ENCODE measurements at places on chromosomes 11 and 22.

DNA sequence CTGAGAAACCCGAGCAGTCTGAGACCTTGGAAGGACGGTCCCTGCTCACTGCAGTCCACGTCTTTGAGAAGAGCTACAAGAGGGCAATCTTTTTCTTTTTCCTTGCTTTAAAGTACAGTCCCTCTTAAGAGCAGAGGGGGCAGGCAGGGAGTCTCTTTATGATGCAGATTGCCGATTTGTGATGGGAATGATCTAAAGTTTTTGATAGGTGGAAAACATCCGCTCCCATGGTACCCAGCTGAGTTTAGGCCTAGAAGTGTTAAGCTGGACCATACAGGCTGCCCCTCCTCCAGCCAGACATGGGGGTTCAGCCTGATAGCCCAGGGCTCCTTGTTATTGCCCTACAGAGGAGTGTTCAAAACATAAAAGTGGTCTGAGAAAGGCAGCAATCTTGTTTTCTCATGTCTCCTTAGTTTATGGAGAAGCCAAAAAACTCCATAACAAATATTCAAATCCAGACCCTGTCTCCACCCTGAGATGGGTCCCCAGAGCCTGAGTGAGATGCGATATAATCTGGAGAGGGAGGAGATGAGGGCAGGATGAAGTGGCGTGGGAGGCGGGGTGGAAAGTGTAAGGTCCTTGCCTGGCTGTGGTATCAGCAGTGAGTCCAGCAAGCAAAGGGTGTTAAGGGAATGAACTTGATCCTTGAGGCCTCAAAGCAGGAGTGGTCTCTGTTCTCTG lies 135.1 kb downstream of the FDX1 start:
- no peak for DNase-seq

- no peak for DNase-seq
These were observed 113.2 kb upstream of the RAG2 start for GRCh38 chr11:36711104-36711825.

DNA sequence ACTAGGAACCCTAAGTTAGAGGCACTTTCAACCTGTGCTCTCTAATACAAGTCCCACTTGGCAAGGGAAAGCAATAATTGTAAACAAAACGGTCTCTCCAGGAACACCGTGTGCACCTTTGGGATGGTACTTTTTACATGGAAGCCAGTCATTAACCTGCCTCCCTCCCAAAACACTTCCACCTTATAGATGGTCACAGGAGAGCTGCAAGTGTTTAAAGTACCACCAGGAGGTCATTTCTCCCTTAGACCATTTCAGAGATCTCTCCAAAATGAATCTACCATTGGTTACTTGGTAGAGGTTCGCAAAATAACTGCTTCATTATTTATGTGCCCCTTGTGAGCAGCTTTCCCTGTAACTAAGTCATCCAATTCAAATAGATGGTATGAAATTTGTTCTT lies 375.3 kb downstream of the DYNC2H1 start:
- no peak for DNase-seq

DNA sequence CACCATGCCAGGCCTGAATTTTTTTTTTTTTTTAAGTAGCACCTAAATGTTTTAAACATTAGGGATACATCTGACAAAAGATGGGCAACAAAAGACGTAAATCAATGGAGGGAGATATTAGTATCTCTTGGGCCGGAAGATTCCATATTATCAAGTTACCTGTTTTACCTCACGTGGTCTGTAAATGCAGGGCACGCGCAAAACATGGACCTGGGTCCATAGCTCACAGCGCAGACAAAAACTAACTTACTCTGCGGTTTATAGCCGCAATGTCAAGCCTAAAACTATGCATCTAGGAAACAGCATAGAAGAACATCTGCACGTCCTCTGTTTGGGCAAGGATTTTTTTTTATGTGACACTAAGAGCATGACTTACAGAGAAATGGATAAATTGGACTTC lies 31.5 kb upstream of the PANX2 start:
- no peak for DNase-seq

DNA sequence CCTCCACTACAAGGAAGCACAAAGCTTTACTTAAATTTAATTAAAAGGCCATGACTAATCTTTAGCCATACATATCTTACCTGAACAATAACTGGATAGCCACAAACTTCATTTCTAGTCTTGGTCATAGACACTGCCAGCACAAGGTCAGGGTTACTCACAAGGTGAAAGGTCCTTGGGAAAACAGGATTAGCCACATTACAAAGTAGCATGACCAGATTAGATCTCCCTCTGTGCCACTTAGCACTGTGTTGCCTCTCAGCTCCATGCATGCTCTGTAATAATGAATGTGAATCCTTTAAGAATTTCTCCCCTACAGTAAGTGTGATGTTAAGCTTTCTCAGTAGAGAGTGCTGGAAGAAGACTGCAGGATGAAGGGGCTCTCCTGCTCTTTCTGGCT lies 325.1 kb upstream of the MPPED2 start:
- DNase-seq = no peak

GRCh38 chr11:121488641-121489040 lies 35.9 kb upstream of the SORL1-AS1 start:
- DNase-seq = no peak

DNA sequence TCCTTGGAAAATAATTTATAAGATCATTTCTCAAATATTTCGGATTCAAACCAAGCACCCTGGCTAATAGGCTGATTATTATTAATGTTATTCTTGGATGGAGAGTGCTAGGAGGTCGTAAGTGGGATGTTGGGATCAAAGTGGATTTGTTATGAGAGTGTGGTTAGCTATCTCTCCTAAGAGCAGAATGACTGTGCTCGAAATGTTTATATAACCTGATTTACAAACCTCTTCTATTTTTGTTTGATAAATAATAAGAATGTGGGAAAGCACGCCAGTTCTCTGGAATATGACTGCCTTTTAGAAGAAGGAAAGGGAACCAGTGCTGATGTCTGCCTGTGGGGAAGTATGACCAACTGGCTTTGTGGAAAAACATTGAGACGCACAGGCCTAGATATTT lies 527.5 kb downstream of the NTM start:
- no peak for DNase-seq

- peak; percentile 51 for DNase-seq
These were observed 1.4 kb downstream of the TENM4 start for GRCh38 chr11:79439410-79439885.

DNA sequence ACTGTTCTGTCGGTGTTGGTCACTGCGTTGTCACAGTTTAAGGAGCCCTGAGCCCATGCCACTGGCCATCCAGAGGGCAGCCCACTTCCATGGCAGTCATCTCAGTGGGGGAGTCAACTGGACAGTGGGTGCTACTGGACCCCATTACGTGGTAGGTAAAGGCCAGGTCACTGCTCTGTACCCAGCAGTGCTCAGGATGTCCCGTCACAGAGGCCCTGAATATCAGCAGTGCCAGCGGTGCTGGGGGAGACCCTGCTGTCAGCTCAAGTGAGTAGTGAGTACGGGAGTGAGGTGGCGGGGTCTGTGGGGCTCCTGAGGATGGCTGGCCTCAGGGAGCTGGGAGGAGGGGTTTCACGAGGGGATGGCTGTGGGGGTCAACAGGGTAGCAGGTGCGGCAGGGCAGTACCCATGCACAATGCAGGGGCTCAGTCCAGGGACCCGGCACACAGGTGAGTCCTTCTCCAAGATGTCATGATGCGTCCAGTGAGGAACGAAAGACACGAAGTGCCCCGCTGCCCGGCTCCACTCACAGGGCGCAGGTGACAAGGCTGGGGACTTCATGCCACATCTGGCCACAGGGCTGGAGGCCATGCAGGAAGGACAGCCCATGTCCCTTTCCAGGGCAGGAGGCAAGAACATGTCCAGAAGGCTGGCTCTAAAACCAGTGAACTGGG lies 27.9 kb downstream of the CELSR1 start:
- no peak for DNase-seq

DNA sequence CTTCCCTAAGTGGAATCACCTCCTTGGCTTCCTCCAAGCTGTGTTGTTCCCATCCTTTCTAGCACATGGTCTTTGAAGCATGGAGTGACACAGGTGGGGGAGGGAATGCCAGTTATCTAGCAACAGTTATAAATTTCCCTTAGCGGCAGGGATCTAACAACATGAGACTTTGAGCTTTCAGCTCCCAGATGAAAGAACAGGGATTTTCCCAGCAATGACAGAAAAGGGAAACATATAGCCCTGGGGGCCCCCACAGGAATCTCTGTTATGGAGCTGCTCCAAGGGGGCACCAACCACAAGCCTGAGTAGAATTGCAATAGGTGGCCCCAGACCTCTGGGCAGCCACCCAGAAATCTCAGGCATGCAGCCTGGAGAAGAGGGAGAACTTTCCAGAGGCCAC lies 163.0 kb downstream of the GRIK4 start:
- DNase-seq = no peak

DNA sequence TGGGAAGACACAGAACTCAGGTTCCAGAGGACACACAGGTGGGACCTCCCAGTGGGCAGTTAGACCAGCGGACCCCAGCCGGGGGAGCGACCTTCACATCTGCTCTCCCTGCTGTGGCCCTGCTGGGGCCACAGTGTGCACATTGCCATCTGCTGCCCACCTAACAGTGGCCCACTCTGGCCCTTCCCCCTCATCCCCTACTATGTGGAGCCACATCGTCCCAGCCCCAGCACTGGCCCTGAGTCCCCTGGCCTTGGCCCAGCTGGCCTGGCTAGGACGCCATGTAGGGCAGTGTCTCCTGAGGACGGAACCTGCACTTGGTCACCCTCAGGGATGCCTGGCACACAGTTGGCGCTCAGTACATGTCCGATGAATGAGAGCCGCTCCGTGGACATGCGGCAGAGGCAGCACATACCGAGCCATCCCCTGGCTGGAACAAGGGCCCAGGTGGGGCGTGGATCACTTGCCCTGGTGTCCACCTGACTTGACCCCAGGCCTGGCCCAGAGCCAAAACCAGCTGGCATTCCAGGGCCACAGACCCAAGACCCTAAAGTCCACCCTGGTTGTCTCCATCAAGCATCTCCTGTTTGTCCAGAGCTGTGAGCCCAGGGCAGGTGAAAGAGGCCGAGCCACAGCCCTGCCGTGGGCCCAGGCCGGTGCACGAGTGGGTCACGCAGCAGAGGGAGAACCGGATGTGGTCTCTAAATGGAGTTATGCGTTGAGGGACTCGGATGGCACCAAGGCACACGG lies 93.1 kb upstream of the FGF3 start:
- no peak for DNase-seq

- no peak for DNase-seq
These were observed 68.5 kb upstream of the SLC35C1 start for GRCh38 chr11:45736424-45736823.

GRCh38 chr22:29090039-29090438 lies 17.2 kb downstream of the KREMEN1 start:
- no peak for DNase-seq

- DNase-seq = peak; percentile 32
These were observed 118.9 kb upstream of the LMO1 start for GRCh38 chr11:8382436-8383053.

GRCh38 chr11:93840981-93841380 lies 9.4 kb downstream of the VSTM5 start:
- DNase-seq = no peak

DNA sequence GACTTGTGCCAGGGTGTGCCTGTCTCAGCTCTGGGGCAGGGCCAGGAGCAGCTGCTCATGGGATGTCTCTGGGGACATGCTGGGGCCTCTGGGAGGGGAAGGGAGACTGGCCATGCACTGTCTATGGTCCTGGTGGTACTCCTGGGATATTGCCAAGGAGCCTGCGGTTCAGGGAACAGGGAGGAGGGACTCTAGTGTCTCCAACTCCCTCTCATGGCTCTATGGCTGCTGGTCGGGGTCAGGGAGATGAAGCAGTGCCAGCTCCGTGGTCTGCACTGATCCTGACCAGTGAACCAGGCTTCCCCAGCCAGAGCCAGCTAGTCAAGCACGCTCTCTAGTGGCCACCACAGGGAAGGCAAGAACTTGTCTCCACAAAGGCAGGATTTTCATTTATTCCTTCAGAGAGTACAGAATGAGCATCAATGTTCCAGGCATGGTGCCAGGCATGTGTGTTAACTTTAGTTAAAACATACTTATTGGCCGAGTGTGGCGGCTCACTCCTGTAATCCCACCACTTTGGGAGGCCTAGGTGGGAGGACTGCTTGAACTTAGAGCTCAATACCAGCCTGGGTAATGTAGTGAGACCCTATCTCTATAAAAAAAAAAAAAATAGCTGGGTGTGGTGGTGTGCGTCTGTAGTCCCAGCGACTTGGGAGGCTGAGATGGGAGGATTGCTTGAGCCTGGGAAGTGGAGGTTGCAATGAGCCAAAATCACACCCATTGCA lies 2.5 kb upstream of the BEST1 start:
- DNase-seq = peak; percentile 87

- no peak for DNase-seq
These were observed 18.0 kb upstream of the UBASH3B start for GRCh38 chr11:122637541-122637940.

DNA sequence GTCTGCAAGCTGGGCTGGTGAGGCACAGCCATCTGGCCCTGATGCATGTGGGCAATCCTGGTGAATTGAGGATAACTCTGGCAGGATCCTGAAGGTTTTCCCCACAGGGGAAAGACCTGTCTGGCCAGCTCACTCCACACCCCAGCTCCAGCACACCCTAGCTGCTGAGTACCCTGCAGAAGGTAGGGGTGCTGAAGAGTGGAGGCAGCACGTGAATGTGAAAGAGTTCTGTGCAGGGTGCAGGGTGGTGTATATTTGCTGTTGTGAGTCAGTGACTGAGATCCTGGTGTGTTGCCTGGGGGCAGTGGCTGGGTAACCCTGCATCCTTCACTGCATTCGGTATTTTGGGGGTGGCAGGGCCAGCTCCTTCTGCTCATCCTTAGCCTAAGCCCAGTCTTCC lies 22.4 kb downstream of the DGAT2 start:
- DNase-seq = no peak

GRCh38 chr11:78666675-78667160 lies 92.1 kb upstream of the NARS2 start:
- peak; percentile 43 for DNase-seq

GRCh38 chr11:95764267-95764898 lies 25.2 kb downstream of the FAM76B start:
- peak; percentile 50 for DNase-seq

GRCh38 chr11:65341856-65342255 lies 8.2 kb downstream of the DPF2 start:
- DNase-seq = no peak

- DNase-seq = no peak
These were observed 23.5 kb downstream of the RDX start for GRCh38 chr11:110272919-110273318.

- DNase-seq = no peak
These were observed 1528.5 kb downstream of the BRD1 start for GRCh38 chr22:48299124-48299523.

GRCh38 chr11:30758946-30759504 lies 172.9 kb upstream of the MPPED2 start:
- no peak for DNase-seq

DNA sequence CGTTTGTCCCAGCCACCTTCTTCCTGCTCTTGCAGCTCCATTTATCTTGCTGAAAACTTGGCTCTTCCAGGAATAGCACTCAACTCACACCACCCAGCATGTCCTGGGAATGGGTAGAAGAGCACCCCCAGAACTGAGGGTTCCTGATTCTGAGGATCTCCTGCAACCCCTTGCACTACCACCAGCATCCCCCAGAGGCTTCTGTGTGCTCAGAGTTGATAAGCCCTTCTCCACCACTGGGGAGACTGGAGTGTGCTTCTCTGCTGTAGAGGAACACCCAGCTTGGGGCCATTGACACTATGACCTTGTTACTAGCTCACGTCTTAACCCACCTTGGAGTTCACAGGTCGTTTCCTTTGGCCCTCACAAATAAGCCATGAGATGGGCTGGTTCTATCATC lies 121.0 kb downstream of the GRIK4 start:
- DNase-seq = no peak

Measured in AG08396 (cell line).